ENCODE measurements at places on chromosomes 3 and 15. TPM values are rescaled to one million over a fixed set of nuclear protein-coding genes. Genes with fewer than 3 reads are reported as not detected.

GRCh38 chr3:30332196-30333021 lies 274.0 kb upstream of the TGFBR2 start:
- no peak for DNase-seq

GRCh38 chr3:170056710-170057454 lies 19.1 kb downstream of the GPR160 start:
- no peak for DNase-seq

DNA sequence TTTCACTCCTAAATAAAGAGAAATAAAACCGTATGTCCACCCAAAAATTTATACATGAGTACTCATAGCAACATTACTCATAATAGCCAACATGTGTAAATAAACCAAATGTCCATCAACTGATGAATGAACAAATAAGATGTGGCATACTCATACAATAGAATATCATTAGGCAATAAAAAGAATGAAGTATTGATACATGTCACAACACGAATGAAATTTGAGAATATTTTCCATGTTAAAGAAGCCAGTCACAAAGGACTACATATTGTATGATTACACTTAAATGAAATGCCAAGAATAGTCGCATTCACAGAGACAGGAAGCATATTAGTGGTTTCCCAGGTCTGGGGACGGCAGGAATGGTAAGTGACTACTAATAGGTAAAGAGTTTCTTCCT lies 869.2 kb downstream of the IGSF11 start:
- DNase-seq, result no peak

DNA sequence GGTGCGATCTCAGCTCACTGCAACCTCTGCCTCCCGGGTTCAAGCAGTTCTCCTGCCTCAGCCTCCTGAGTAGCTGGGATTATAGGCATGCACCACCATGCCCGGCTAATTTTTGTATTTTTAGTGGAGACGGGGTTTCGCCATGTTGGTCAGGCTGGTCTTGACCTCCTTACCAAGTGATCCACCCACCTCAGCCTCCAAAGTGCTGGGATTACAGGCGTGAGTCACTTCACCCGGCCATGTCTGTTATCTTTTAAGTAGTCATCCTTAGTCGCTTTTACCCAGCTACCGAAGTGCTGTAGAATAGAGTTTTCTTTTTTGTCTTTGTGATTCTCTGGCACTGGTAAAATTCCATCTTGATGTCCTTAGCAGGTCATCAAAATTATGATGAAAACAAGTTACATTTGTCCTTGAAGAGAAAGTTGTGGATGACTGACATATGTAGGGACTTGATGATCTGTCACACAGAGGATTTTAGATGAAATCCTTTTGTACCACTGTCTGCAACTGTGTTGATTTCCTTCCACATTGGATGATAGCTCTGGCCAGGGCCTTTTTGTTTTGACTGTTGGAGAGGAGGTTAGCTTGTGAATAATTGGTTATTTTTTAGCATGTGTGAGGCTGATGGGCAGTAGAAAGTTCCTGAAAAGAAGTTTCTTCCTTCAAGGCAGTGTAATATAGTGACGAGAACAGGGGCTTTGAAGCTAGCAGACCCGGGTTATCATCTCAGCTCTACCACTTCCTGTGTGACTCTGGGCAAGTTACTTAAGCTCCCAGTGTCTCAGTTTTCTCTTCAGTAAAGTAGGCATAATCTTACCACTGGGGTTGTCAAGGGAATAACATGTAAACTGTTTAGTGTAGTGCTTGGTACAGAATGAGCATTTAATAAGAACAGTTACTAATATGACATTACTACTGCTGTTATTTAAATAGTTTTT lies 18.8 kb downstream of the ATG7 start:
- DNase-seq, result no peak

GRCh38 chr15:37096558-37097143 lies 3.7 kb downstream of the MEIS2 start:
- no peak for DNase-seq

- DNase-seq, result no peak
Observed at GRCh38 chr3:130895690-130896488, 2.0 kb downstream of the ATP2C1 start.

DNA sequence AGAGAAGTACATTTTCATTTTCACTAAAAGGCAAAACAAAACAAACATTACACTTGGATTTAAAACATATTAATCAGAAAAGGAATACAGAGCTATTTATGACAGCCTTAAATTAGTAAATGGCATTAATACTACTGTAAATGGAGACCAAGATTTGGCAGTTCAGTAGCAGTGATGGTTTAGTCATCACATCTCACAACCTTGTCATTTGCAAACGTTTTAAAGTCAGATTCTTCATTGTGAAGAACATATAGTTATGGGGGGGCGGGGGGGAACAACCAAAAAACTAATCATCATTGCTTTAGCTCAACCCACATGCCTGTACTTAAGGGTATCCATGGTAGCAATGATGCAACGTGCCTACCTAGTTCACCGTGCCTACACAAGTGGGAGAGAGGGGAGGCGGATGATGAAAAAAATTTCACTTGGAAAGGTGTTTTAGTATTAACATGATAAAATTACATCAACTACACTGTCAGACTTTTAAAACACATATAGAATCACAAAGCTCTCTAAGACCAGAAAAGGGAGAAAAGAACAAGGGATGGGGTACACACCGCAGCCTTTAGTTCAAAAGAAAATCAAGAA lies 40.1 kb downstream of the DLG1 start:
- no peak for DNase-seq

CACNA1D gene
- 5.4 TPM for total RNA-seq

SATB1 gene
- 56.7 TPM for total RNA-seq

AQP9 gene
- total RNA-seq, result 1.1 TPM

- no peak for DNase-seq
Observed at GRCh38 chr3:44060164-44060563, 181.5 kb upstream of the TOPAZ1 start.

DNA sequence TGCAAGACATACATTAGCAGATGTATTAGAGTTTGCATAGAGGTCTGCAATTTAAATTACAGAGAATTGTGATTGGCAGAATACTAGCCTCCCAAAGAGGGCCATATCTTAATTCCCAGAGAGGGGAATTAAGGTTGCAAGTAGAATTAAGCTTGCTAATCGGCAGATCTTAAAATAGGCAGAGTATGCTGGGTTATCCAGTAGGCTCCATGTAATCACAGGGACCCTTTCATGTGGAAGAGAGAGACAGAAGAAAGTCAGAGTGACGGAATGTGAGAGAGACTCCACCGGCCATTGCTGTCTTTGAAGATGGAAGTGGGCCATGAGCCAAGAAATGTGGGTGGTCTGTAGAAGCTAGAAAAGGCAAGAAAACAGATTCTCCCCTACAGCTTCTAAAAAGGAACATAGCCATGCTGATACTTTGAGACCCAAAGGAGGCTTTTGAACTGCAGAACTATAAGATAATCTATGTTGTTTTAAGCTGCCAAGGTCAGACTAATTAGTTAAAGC lies 38.8 kb downstream of the IMPG2 start:
- no peak for DNase-seq

- DNase-seq, result no peak
Observed at GRCh38 chr3:143755978-143756377, 92.3 kb downstream of the SLC9A9 start.

DNA sequence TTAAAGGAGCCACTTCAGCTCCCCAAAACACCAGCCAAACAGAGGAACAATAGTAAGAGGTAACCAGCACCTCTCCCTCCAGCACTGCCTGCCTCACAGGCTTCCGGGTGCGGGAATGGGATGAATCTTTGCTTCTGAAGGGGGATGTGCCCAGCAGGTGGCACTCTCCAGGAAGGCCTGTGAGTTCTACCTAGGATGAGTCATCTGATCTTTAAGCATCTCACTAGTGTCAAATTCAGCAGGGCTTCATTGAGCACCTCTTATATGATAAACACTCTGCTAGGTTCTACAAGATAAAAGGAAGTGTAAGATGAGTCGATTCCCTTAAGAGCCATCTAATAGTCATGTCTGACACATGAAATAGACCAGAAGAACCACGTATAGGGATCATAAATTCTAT lies 237.4 kb upstream of the UMPS start:
- no peak for DNase-seq

DNA sequence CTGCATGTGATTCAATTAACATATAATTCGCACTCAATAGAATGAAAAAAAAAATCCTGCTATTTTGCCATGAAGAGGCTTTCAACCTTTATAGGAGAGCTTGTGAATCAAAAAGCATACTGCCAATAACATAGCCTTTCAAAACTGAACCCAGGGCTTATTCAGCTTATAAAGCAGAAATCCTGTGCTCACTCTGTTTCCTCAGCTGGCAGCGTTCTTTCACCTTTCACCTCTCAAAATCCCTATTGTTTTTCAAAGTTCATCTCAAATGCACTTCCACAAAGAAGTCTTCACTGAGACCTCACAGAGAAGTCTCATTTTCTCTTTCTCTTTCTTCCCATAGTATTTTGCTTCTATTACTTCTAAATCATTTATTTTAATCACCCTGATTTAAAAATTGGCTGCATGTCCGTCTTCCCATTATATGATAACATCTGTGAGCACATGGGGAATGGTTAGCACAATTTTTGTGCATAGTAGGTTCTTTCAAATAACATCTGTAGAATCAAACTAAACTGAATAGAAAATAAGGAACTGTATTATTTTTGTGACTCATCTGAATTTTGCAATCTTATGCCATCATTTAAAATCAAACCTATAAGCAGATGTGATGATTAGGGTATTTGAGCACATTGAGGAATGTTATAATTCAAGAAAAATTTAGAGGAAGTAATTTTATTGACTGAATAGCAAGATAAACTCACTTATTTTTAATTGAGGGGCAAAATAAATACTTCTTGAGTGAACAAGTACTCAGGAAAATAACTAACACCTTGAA lies 373.4 kb downstream of the NLGN1 start:
- DNase-seq, result no peak

DNA sequence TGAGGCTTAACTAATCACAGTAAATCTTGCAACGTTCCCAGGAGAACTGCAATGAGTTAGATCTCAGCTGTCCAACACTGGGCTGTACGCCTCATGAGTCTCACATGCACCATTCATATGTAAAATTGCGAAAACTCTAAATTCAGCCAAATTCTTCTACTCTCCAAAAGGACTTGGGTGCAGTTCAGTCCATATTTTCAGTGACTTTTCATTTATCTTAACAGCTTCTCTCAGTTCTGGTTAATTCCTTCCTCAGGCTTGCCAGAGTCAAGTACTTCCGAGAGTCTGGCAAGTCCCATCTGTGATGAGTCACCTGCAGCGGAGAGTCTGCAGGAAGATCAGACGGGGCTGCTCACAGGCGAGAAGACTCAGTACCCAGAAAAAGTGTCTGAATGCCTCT lies 11.5 kb downstream of the CCDC80 start:
- peak; percentile 94 for DNase-seq

DNA sequence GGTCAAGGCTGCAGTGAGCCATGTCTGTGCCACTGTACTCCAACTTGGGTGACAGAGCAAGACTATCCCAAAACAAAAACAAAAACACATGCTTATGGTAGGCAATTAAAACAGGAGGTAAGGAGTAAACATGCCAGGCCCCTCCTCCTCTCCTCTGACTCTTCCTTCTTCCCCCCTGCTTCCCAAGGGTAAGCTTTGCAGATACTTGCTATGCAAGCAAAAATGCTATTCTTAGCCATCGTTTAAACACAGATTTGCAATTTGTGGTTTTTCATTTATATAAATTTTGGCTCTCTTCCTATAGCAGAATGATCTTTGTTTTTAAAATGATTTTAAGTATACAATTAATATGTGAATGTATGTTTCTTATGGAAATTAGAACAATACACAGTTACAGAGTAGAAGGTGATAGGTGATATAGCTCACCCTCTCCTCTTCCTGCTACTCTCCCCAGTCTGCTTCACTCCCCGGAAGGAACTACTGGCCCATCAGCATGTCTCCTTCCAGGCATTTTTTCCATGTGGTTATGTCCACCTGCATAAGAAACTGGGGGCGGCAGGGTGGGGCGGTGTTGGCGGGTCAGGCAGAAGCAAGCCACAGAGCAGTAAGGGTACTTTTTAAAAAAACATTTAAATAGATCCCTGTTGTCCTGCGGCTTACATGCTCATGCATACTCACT lies 42.1 kb downstream of the IGF1R start:
- DNase-seq, result no peak

DNA sequence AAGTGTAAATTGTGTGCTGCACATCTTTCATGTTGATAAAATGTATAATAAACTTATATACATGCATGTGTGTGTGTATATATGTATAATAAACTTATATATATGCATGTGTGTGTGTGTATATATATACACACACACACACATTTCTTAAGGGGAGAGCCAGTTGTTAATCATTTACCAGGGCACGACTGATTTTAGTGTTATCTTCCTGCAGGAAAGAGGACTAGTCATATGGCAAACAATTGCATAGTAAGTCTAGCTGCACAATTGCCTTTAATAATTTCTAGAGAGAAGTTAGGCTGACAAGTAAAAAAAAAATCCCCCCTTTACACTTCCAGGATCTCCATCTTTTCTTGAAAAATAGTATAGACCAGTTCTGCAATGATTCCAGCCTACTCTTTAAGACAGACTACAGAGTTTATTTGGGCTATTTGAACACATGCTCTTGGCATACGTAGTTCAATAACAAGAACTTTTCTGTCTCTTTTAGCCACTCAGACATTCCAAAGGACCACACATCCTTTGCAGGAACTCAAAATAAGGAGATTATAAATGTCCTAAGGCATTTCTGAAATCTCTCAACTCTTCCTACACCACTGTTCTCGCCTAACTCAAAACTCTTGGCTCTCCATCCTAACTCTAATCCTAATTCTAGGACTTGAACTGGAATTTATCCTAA lies 163.6 kb upstream of the SETMAR start:
- no peak for DNase-seq

DNA sequence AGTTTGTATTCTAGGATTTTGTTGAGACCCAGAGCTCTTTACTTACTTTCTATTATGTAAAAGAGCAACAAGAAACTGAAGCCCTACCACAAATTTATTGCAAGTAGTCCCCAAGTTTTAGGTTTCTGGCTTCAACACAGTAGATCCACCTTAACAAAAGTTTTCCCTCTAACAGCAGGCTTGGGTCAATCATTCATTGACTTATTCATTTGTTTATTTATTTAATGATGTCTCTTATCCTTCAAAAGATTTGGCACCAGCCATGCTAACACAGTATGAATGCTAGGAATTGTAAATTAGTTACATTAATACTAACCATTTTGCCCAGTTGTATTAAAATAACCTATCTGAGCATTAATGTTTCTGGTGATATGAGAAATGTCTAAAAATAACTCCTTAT lies 88.6 kb downstream of the IQCH start:
- no peak for DNase-seq

GRCh38 chr3:49352281-49352680 lies 5.9 kb downstream of the GPX1 start:
- DNase-seq, result no peak

DNA sequence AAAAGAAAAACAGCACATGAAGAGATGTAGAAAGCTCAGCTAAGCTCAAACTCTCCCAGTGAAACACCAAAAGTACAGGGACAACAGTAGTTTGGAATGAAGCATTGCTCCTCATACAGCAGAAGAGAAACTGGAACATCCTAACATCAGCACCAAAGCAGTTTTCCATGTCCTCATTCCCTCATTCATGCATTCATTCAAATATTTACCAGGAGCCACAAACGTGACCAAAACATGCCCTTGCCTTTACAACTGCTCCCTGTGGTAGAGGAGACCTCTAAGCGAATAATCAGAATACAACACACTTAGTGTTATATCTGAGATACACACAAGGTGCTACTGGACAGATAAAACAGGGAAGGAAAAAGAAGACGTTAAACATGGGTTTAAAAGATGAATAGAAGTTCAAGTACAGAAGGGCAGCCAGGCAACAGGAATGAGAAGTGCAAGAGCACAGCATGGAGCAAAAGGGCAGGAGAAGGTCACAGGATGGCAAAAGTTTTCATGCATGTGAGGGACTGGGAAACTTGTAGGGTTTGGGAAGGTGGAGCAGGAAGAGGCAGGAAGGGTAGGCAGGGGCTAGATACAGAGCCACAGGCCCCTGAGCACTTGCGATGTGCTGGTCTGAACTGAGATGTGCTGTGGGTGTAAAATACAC lies 58.5 kb upstream of the LMCD1 start:
- no peak for DNase-seq
